ENCODE measurements at places on chromosomes 6 and 20. TPM values are rescaled to one million over a fixed set of nuclear protein-coding genes. Genes with fewer than 3 reads are reported as not detected.

DNA sequence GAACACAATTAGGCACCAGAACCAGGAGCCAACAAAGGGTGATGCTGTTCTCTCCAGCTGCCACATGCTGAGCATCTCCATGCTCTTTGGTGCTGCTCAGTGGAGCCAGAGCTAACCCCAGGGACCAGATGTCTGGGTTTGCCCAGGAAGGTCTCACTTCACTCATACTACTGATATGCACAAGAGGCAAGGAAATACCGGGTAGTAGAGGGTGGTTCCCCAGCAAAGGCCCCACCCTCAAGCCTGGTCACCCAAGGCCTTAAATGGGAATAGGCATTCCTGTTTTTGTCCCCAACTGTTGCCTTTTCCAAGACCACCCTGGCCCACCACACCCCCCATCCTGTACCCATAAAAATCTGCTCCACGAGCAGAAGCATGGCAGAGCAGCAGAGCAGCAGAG, 204.5 kb upstream of the TAB2 start:
- DNase-seq: no peak
- H3K36me3 ChIP-seq: no peaks in the 10 kb centered on the region
- H3K27ac ChIP-seq: no peak overlapping the region
- peaks cover 6% of the 10 kb centered on the region for H3K27me3 ChIP-seq
- H3K4me1 ChIP-seq: no peaks in the 10 kb centered on the region

DNA sequence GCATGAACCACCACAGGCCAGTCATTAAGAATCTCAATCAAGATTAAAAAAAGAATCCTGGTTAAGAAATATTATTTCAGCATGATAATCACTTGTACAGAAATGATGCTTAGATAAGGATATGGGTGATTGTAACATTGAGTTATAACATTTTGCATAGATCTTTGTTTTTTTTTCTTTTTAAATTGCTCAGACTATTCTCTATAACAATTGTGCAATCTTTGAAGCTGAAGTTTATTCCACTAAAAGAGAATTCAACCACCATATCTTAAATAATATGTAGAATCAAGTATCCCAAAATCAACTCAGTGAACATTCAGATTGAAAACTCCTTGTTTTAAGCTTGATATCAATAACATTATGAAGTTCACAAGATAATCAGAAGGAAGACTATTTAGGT, 663 bp upstream of the SMIM28 start:
- H3K4me3 ChIP-seq: no peak overlapping the region
- H3K27me3 ChIP-seq: no peaks in the 10 kb centered on the region
- H3K36me3 ChIP-seq: no peaks in the 10 kb centered on the region
- H3K27ac ChIP-seq: no peak overlapping the region

DNA sequence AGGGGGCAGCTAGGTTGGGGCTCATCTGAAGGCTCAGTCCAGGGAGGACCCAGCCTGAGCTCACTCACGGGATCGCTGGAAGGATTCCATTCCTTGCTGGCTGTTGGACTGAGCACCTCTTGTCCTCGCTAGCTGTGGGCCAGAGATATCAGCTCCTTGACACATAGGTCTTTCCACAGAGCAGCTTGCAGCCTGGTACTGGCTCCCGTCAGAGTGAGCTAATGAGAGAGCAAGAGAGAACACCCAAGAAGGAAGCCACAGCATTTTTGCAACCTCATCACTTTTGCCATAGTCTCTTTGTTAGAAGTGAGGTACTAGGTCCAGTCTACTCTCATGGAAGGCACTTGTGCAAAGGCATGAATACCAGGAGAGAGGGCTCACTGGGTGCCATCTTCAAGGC, 179.9 kb downstream of the CDC5L start:
- no peak overlapping the region for H3K27ac ChIP-seq
- no peak overlapping the region for H3K4me3 ChIP-seq
- H3K27me3 ChIP-seq: peaks cover 14% of the 10 kb centered on the region

GRCh38 chr6:43053545-43054205, at the start of gene CUL7:
Gene CUL7 (minus strand): TSS chr6:43053851. CDS start chr6:43052788, 1,063 bp downstream.
- peak; percentile 98 for DNase-seq
- no peaks in the 10 kb centered on the region for H3K27me3 ChIP-seq
- peak within 1 kb of the TSS; percentile 91 for H3K27ac ChIP-seq
- peaks cover 25% of the 10 kb centered on the region for H3K4me1 ChIP-seq
- H3K36me3 ChIP-seq: peaks cover 50% of the 10 kb centered on the region

GRCh38 chr20:62428396-62429295, 1.3 kb upstream of the RBBP8NL start:
- peak; percentile 61 for DNase-seq
- H3K36me3 ChIP-seq: no peaks in the 10 kb centered on the region
- H3K27ac ChIP-seq: peak overlapping the region; percentile 89

The CCM2L gene
- 2.9 TPM for polyA plus RNA-seq

The TNXB gene
- polyA plus RNA-seq: 17.5 TPM

The POPDC3 gene
- polyA plus RNA-seq: 1.0 TPM

The KIAA1586 gene
- polyA plus RNA-seq: 12.9 TPM

The RAET1E gene
- polyA plus RNA-seq: 0.61 TPM

Data from large intestine (tissue), 12 donors.